ENCODE measurements at places on chromosomes 1 and 21.

DNA sequence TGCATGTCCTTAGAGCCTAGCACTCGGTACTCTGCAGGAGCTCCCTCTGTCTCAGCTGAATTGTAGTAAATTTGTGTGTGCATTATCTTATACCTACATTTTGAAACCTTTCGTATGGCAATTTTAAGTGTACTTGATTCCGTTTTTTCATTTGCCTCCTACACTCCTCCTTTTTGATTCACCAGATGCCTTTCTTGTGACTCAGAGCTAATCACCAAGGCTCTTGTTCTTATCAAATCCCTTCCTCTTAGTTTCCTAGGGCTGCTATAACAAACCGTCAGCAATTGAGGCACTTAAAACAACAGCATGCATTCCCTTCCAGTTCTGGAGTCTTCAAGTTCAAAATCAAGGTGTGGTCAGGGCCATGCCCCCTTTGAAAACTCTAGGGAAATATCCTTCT is 261.0 kb downstream of the ASTN1 start:
- DNase-seq, result no peak

- DNase-seq, result no peak
Measured at GRCh38 chr1:94385308-94385929, 32.8 kb upstream of the ABCD3 start.

GRCh38 chr1:238466459-238466858 is 575.7 kb upstream of the ZP4 start:
- no peak for DNase-seq

DNA sequence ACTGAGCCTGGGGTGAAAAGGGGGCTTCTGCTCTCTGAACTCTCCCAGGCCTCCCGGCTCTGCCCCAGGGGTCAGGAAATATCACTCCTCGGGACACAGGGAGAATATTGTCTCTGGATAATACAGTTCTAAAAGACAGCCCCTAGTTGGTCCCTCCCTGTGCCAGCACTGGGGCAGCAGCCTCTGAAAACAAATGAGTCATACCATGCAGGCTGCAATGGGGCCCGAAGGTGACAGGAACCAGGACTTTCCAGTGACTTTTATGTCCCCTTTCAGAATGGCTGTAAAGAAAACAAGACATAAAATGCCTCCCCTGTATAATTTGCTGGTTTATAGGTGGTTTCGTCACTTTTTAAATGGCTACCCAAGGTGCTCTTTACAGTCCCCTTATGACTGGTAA is 360.0 kb downstream of the NPHP4 start:
- no peak for DNase-seq

GRCh38 chr1:232404227-232404626 is 225.7 kb downstream of the SIPA1L2 start:
- no peak for DNase-seq

DNA sequence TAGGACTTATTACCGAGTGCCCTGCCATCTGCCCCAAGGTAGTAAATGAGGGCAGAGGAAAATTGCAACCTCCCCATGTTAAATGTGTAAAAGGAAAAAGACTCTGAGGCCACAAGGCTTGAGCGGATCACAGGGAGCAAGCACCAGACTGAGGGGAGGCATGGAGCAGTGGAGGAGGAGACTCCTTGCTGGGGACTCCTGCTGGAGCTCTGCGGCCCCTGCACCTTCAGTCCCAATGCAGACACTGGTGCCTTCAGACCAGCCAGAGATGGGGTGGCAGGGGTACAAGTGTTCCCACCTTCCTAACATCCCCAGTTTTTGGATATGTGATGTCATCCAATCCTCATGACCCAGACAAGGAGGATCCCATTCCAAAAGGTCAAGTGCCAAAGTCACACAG is 128.4 kb upstream of the NGF start:
- DNase-seq, result no peak

- DNase-seq, result peak; percentile 27
Measured at GRCh38 chr1:24673341-24673740, 30.2 kb downstream of the SRRM1 start.

DNA sequence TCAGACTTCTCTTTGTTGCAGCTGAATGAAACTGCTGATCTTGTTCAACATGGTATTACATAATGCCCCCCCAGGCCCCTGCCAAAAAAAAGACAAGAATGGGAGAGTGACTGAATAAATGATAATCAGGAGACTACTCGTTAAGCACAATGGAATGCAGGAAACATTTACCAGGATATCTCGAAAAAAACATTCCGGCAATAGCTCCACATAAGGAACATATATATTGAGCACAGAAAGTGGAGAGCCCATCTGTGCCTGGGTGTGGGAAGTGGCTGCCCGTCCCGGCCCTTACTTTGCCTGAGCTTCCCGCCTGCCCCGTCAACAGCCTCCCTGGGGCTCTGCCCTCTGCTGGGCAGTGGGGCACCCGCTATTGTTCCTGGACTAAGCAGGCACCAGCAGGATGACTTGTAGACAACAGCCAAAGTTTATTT is 13.3 kb downstream of the TRIM11 start:
- DNase-seq, result peak; percentile 79
